ENCODE measurements at places on chromosomes 1 and 21. TPM values are rescaled to one million over a fixed set of nuclear protein-coding genes. Genes with fewer than 3 reads are reported as not detected.

Gene FAM72B
- 8.5 TPM for total RNA-seq

Gene RPRD2
- total RNA-seq: 6.2 TPM

Gene NMNAT2
- total RNA-seq: 0.28 TPM

Gene ACTN2
- 0.38 TPM for total RNA-seq

Gene CD1B
- total RNA-seq: 456 TPM

Gene MROH7
- 0.24 TPM for total RNA-seq

Gene FAM72D
- 4.3 TPM for total RNA-seq

Gene GJB3
- 0.66 TPM for total RNA-seq

Gene CENPS
- total RNA-seq: 13.5 TPM

Gene CELA3A
- total RNA-seq: 0.19 TPM

Gene LPAR3
- total RNA-seq: 1.1 TPM

Gene OR2T33
- total RNA-seq: not detected

Gene TCHH
- 0.05 TPM for total RNA-seq

Gene KRTAP11-1
- total RNA-seq: 0.09 TPM

Gene NBPF10
- total RNA-seq: 0.66 TPM

Gene VASH2
- total RNA-seq: 7.6 TPM

Gene TRIM45
- total RNA-seq: 1.1 TPM

Gene RXFP4
- not detected for total RNA-seq

Gene CREG1
- 61.3 TPM for total RNA-seq

Gene ROR1
- total RNA-seq: 5.2 TPM

Gene NECAP2
- total RNA-seq: 97.7 TPM

Gene OR2M5
- total RNA-seq: not detected

Gene ERRFI1
- total RNA-seq: 3.5 TPM

Gene AMY1A
- 0.05 TPM for total RNA-seq

Gene CFAP74
- total RNA-seq: 0.09 TPM

GRCh38 chr21:46151989-46152926 lies 3.1 kb downstream of the FTCD start:
- DNase-seq: no peak

- peak; percentile 9 for DNase-seq
These were observed 71.5 kb downstream of the DISP1 start for GRCh38 chr1:222886194-222886854.

DNA sequence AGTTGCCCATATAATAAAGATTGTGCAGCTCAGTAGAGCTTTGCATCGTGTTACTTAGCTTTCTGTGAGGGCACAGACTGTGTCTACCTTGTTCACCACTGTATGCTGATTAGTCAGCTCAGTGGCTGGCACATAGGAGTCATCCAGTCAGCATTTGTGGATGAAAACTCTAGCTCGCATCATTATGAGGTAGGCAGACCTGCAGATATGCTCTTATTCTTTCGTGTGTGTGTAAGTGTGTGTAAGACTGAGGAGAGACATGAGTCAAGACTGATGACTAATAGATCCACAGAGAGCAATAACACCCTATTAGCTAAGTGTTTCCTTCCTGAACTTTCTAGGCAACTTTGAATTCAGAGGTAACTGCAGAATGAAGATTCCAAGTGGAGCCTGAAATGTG lies 17.1 kb downstream of the TTF2 start:
- DNase-seq: no peak

- DNase-seq: no peak
These were observed 30.5 kb downstream of the ATP5PO start for GRCh38 chr21:33885172-33885514.

DNA sequence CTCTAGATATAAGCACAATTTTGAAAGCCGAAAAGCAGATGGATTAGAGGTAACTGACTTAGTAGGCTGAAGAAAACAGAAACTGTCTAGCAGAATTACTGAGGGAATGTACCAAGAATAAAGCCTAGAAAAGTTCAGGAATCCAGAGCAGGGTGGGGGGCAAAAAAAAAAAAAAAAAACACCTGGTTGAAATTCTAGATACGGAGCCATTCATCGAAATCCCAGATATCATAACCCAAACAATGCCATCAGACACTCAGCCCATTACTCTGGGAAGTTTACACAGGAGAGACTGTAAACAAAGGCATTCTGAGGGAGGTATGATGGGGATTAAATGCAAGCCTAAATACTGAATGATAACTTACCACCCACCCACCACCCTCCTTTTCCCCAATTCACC lies 45.6 kb downstream of the ENAH start:
- DNase-seq: no peak

DNA sequence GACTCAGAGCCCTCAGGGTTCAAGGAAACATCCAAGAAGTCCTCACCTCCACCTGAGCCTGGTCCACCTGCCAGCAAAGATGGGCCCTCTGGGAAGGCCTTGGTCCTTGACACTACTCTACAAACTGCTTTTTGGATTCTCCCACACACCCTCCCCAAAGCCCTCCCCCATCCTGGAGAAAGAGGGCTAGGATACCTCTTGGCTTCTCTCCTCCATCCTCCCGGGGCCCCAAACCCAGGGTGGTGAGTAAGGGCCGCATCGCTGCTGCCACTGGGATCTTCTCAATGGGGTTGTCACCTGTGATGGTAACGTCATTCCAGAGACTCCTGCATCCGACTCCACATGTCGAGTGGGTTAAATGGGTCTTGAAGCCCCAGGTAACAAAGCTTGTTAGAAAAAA lies 26.6 kb downstream of the MATN1 start:
- no peak for DNase-seq

DNA sequence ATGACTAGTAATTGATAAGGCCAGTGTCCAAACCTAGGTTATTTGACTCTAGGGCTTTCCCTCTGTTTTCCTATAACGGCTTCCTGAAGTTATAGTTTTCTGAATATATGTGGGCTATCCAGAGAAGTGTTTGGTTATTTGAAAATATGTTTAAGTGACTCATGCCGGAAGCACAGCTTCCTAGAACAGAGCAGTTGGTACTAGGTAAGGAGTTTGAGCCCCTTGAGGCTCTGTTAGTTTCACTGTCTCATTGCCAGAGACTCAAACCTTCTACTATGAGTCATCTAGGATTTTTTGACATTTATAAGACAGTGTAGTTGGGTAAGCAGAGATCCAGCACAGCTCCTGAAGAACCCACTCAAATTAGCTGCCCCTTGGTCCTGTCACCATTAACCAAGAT lies 27.1 kb upstream of the LEPR start:
- no peak for DNase-seq

DNA sequence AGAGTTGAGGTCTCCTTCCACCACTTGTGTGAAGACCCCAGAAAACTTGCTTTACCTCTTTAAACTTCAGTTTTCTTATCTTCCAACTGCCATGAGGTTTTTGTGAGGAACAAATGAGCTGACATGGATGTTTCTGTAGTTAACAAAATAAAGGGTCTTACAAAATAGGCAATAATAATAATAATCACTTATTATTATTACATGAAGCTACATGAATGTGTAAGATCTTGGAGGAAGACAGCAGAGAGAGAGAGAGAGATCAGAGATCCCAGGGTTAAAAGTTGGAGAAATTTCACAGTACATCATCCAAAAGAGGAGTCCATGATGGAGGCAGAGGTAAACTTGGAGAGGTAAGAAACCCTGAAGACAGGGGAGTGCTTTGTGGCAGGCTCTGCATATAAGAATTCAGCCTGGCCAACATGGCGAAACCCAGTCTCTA lies 10.7 kb downstream of the RCC1 start:
- DNase-seq: no peak

DNA sequence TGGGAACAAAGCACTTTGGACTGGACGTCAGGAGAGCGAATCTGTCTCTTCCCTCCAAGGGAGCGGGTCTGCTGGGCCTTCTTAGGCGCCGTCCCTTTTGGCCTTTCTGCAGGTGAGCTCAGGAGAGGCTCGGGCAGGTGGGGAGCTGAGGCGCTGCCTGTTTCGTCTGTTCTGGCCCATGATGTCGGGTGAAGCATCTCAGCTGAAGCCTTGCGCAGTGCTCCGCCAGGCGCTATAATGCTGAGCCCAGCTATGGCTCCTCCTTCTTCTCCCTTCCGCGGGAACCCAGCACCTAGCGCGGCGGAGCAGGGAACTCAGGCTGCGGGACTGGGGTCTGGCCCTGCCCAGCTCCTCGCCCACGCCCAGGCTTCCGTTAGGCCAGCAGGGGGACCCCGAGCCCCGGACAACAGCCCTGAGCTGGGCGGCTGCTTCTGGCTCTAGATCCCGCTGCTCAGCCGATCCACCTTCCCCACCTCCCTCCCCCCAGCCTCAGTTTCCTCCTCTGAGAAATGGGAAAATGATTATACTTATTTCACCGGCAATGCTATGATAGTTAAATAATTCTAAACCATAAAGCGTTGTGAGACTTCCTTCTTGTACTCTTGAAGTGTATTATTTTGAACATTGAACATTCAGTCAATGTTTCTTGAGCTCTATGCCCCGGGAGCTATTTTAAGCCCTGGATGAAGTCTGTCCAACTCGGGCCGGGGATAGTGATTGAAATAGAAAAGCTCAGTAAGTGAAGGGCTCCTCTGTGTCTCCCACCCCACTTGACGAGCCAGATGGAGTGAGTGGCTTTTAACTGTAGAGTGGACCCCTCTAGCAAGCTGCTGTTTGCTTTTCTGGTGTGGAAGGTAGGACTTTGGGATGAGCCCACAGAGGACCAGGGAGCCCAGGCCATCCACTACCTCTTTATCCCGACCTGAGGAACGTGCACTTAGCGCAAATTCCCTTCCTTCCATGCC lies 9.6 kb upstream of the ADORA1 start:
- no peak for DNase-seq

GRCh38 chr1:175303201-175303707 lies 110.7 kb upstream of the KIAA0040 start:
- no peak for DNase-seq

- DNase-seq: no peak
These were observed 76.1 kb upstream of the HOOK1 start for GRCh38 chr1:59738591-59739015.

- DNase-seq: no peak
These were observed 26.2 kb downstream of the HSPA13 start for GRCh38 chr21:14356746-14357145.

- DNase-seq: no peak
These were observed 90.3 kb downstream of the DISC1 start for GRCh38 chr1:231716879-231717278.

- no peak for DNase-seq
These were observed 341.5 kb downstream of the VAV3 start for GRCh38 chr1:107623431-107623830.

GRCh38 chr1:163361123-163361934 lies 39.6 kb downstream of the NUF2 start:
- DNase-seq: no peak

GRCh38 chr1:192984080-192984479 lies 75.1 kb downstream of the UCHL5 start:
- DNase-seq: no peak

DNA sequence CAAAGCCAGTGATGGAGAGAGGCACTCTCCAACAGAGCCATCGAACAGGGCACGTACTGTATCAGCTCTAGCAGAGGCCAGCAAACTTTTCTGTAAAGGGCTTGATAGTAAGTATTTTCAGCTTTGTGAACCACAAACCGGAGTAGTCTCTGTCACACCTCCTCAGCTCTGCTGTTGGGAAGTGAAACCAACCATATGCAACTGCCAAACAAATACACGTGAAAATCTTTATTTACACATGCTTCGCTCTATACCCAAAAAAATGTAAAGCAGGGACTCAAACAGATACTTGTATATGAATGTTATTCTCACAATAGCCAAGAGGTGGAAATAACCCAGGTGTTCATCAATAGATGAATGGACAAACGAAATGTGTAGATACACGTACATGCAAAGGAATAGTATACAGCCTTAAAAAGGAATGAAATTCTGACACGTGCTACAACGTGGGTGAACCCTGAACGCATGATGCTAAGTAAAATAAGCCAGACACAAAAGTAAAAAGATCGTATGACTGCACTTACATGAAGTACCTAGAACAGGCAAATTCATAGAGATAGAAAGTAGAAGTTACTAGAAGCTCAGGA lies 39.0 kb downstream of the SETD4 start:
- no peak for DNase-seq

GRCh38 chr1:165787741-165788140 lies 19.1 kb upstream of the TMCO1 start:
- DNase-seq: no peak

GRCh38 chr1:57157818-57158603 lies 192.2 kb upstream of the C8B start:
- DNase-seq: no peak

- peak; percentile 19 for DNase-seq
These were observed at the start of gene FMO5 for GRCh38 chr1:147225193-147225730. Gene FMO5 (minus strand): TSS chr1:147225339. CDS start chr1:147225029, 310 bp downstream.

DNA sequence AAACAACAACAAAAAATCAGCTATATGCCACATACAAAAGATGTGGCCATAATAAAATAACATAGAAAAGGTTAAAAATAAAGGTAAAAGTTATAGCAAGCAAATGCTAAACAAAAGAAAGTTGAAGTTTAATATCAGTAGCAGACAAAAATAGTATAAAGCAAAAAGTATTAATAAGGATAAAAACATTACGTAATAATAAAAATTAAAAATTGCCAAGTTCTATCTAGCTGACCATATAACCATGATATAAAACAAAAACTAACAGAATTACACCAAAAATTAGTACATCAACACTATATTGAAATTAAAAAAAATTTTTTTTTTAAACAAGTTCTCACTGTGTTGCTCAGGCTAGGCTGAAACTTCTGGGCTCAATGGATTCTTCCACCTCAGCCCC lies 15.5 kb upstream of the SMG7 start:
- no peak for DNase-seq

- DNase-seq: no peak
These were observed 50.9 kb downstream of the PIGK start for GRCh38 chr1:77168358-77168757.

- DNase-seq: no peak
These were observed 231.6 kb downstream of the NRIP1 start for GRCh38 chr21:14833241-14833640.

DNA sequence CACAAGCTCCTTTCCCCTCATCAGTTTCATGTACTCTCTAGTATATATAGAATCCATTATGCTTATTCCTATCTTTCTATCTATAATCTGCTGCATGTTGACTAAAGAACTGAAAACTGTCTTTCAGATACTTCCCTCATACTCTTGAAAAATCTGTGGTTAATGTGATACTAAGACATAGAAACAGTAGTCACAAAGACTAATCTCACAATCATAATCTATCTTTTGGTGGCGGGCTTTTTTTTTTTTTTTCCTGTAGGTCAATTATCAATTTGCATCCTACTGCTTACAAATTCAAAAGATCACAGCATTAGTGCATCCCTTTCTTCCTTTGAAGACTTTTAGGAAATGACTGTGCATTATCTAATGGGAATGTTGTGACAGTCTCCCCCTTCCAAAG lies 4.7 kb downstream of the UBR4 start:
- no peak for DNase-seq

DNA sequence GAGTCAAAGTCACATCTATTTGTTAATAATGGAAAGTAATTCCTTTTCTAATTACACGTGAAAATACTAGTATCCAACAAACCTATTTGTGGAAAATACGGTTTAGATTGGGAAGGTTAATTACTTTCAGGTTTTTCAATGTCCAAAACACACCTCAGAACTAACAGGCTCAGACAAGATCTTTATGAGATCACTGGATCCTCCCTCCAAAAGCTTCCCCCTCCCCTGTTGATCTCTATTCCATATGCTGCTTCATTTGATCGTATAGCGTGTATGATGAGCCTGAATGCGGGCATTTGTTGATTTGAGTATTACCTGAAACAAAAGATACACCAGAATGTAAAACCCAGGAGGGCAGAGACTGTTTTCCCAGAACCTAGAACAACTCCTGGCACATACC lies 26.5 kb downstream of the ERG start:
- DNase-seq: no peak

- DNase-seq: no peak
These were observed 85.9 kb upstream of the WARS2 start for GRCh38 chr1:119226321-119226720.

- DNase-seq: no peak
These were observed 179.4 kb downstream of the SLC45A1 start for GRCh38 chr1:8497210-8497819.

- DNase-seq: no peak
These were observed 174.9 kb downstream of the DPYD start for GRCh38 chr1:97745912-97746311.

Data from thymus (tissue), 14 donors.